ENCODE measurements at places on chromosomes 13 and 19.

DNA sequence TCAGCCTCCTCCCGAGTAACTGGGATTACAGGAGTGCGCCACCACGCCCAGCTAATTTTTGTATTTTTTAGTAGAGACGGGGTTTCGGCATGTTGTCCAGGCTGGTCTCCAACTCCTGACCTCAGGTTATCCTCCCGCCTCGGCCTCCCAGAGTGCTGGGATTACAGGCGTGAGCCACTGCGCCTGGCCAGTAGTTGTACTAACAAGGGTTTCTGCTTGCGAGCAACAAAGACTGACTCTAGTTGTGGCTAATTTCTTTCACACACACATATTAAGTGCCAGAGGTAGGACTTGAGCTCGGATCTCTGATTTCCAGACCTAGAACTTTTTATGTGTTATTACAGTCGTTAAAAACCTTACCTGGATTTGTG lies 635 bp upstream of the PCCA start:
- DNase-seq = no peak

- DNase-seq = no peak
Measured at GRCh38 chr19:10812196-10812595, 23.8 kb downstream of the TMED1 start.

DNA sequence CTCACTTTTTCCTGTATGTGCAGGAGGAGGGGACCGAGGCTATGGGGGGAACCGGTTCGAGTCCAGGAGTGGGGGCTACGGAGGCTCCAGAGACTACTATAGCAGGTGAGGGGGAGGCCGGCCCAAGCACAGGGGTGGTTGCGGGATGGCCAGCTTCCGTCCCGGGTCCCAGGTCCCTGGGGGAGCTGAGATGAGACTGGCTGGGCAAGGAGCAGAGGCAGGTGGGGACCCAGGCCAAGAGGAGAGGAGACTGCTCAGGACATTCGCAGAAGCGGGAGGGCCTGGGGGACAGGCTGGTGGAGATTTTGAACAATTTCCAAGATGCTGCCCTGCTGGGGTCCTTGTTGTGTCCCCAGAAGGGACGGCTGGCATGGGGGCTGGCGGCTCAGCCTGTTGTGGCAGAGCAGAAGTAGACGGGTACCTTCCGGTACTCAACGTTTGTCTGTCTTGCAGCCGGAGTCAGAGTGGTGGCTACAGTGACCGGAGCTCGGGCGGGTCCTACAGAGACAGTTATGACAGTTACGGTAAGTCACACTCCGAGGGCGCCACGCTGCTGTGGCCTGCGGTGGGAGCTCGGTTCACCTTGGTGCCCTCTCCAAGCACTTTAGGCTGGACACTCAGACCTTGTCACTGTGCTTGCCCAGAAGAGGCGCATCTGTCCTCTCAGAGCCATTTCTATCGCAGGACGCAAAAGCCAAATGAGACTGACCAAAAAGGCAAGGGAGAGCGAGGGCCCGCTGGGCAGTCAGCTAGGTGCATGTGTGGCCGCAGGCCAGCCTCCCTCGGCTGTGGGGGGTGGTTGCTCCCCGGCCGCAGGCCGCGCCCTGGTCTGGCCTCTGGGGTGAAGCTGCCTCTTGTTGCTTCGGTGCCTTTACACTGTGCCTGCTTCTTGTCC lies 2.6 kb downstream of the CIRBP start:
- no peak for DNase-seq

- no peak for DNase-seq
Measured at GRCh38 chr13:112771877-112772538, 82.2 kb downstream of the ATP11A start.

- DNase-seq = no peak
Measured at GRCh38 chr13:51243832-51244231, 21.6 kb downstream of the FAM124A start.

DNA sequence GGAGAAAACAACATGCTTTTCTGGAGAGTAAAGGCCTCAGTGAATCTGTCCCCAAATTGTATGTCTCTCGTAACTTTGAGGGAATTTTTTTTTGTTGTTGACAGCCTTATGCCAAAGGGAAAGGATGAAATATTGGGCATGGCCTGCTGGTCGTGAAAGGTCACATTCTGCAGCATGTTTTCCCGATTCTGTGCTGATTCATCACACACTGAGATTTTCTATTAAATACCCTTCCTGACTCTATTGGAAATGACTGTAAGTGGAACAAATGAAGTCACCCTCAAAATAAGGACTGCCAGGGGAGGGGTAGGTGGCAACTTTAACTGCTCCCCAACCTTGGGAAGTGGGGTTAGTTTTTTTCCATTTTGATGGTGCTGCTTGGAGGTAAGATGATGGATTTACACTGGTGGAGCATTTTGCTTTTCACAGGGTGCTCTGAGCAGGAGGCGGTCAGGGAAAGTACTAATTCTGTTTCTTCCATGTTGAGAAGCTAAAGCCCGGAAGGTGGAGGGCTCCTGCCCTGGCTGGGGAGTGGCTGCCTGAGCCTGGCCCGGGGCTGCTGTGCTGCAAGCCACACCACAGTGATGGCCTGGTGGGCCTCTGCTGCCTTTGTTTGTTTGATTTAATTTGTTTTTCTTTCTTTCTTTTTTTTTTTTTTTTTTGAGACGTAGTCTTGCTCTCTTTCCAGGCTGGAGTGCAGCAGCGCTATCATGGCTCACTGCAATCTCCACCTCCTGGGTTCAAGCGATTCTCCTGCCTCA lies 116.8 kb upstream of the SPATA13 start:
- no peak for DNase-seq

DNA sequence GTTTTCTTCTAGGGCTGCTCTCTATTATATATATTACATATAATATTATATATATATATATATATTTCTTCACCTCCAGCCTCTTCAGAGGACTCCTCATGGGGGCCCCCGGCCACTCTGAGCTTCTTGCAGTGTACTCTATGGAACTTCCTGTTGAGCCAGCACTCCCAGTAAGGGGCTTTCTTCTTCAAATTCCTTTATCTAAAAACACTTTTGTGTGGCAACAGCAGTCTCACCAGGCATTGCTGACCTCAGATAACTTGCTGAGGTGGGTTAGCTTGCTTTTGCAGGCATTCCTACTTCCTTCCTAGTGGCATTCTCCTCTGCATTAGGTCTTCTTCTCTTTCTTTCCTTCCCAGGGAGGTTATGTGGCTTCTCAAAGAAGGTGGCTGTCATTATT lies 381.5 kb downstream of the MYO16 start:
- no peak for DNase-seq

GRCh38 chr13:55553701-55554100 lies 1587.0 kb upstream of the PRR20A start:
- DNase-seq = no peak

DNA sequence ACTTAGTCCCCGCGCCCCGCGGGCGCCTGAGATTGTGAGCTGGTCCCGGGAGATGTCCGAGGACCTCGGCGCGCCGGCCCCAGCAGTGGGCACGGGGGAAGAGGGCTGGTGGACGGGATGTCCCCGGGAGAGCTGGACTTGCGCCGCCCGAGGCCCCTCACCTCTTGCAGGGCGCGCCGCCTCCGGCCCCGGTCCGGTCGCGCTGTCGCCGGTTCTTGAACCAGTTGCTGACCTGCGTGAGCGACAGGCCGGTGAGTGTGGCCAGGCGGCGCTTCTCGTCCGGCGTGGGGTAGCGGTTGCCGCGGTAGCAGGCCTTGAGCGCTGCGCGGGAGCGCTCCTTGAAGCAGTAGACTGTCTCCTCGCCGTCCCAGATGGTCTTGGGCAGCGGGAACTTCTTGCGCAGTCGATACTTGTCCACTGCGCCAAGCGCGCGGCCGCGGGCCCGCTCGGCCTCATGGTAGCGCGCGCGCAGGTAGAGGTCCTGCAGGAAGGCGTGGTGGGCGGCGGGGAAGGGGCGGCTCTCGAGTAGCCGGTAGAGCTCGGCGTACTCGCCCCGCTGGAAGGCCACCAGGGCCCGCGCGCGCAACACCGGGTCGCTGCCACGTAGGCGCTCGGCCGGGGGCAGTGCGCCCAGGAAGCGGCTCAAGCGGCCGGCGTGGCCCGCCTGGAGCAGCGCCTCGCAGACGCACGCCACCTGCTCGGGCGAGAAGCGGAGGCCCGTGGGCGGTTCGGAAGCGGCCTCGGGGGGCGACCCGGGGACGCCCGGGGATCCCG lies 984 bp downstream of the SIX5 start:
- DNase-seq = peak; percentile 16

DNA sequence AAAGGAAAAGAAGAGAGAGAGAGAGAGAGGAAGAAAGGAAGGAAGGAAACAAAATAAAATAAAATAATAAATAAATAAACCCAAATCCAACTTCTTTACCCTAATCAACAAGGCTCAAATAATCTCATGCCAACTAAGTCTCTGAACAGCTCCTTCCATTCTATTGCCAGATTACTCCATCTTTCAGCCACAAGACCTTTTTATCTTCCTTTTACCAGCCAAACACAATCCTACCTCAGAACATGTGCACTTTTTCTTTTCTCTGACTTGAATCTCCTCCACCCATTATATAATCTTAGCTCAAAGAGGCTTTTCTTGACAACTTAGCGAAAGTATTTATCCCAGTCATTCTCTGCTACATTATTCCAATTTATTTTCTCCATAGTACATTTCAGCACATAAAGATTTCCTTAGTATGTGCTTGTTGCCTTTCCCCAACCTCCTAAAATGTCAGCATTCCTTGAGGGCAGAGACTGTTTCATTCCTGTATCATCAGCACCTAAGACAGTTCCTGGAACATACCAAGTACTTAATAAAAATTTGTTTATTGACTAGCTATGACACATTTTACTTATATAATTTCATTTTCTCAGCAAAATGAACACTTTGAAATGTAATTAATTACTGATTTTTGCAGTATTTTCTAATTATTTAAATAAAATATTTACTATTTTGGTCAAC lies 33.5 kb upstream of the USPL1 start:
- DNase-seq = no peak

GRCh38 chr13:26914148-26914547 lies 153.6 kb upstream of the GPR12 start:
- DNase-seq = no peak

DNA sequence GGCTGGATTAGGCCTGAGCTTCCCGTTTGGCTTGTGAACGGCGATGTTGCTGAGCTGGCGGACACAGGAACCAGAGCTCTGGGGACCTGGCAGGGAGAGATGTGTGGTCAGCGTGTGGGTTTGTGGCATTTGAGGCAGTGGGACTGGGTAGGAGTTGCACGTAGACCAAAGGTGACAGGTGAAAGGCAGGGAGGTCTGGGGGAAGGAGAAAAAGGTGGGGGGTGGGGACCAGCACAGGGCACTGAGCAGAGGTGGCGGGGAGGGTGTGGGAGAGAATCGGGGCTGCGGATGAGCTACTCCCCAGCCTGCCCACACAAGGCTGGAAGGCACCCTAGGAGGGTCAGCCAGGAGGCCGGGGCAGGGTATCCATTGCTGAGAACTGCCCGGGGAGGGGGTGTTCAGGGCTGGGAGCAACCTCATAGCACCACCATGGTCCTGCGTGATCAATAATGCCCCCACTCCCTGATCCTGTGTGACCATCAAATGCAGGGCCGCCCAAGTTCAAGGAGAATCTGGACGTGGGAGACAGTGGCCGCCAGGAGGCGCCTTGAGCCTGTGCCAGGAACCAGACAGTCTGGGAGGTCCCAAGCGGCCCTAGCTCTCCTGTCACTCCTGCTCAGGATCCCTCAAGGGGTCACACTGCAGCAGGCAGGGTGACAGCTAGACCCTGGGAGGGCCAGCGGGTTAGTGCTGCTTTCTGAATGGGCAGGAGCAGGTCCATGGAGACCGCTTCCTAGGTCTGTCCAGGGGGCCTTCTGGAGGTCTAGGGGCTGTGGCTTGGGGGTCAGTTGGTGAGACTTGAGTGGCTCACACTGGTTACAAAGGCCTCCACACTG lies 12.8 kb upstream of the SELENOW start:
- DNase-seq = no peak

DNA sequence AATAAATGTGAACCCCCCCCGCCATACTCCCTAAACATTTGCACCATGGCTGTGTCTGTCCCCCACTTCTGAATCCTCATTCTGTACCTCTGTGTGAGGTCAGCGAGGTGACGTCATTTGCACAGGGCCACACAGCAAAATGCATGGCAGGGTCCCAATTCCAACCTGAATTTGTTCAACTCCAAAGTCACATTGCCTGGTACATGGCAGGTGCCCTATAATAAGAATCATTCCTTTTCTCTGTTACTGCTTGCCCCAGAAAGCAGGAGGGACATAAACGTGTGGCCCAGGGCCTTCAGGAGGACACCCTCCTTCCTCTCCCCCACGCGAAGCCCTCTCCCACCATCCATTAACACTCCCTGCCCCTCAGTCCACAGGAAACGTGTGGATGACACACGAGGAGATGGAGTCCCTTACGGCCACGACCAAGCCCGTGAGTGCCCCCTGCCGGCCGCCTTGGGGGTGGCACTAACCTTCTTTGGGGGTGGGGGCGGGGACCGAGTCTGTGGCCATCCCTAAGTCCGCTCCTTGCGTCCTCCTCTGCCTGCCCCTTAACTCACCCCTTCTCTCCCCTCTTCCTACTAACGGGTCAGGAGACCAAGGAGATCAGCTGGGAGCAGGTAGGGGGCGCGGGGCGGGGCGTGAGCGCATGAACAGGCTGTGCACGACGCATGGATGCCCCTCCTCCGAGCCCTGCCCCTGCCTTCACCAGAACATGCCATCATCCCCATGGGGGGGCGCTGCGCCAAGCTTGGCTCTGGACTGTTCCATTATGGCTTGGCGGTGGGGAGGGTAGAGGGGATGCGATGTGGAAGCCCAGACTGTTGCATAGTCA lies 9.4 kb downstream of the HRC start:
- no peak for DNase-seq

DNA sequence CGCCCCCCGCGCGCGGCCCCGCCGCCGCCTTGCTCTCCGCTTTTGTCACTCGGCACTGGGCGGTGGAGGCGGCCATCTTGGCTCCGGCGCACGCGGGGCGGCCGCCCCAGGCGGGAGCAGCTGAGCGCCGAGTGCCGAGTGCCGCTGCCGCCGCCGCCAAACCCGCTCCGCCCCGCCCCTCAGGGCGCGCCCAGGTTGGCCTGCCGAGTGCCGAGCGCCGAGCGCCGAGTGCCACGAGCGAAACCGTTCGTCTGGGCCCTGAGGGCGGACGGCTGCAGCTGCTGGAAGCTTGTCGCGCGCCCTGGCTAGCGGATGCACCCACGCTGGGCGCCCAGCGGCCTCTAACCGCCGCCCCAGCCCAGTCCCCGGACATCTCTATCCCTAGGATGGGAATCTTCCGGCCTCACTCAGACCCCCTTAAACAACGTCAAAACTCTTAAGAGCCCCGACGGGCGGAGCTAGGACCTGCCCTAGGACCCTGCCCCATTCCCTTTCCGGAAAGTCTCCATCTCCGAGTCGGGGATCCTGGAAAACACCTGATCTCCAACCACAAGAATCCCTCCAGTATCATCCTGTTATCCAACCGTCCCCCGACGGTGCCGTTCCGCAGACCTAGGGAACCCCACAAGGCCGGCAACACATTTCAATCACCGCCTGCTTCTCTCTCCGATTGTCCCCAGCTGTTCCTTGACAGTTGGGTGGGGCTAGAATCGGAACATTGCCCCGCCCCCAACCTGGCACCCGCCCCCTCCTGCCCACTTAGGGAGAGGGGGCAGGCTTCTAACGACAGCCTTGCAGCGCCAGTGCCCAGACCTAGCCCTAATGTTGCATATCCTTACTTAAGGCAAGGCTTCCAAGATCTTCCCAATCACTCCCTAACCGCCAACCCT lies 14.1 kb upstream of the AKAP8L start:
- peak; percentile 60 for DNase-seq

All from NCI-H2227 treated with DMSO at 0.1 percent for 48 hours (cell line).